ENCODE measurements at places on chromosomes 7 and 10.

DNA sequence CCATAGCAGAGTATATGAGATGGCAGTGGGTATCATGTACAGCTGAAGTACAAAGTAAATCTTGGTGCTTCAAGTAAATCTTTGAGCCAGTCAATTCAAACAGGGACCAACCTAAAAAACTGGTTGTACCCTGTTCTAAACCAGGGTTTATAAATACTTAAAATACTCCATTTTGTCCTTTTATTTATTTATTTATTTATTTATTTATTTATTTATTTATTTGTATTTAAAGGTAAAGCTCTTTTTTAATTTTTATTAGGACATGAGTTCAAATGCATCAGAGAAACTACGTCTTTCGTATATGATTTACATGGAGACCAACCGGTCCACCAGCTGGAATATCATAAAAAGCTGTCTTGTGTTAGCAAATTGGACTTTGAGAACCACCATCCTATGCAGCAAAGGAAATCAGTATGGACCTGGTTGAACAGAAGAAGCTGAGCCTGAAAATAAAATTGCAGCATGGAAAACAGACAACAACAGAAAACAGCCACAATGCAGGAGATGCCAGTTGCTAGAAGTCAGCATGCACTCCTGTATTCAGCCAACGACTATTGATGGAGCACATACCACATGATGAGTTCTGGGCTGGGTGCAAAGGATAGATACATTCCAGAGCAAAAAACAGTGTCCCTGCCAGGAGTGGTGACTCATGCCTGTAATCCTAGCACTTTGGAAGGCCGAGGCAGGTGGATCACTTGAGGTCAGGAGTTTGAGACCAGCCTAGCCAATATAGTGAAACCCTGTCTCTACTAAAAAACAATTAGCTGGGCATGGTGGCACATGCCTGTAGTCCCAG is 60.0 kb downstream of the PLXNA4 start:
- DNase-seq = no peak
- H3K27me3 ChIP-seq = no peaks in the 10 kb centered on the region
- H3K4me3 ChIP-seq = no peak overlapping the region
- no peaks in the 10 kb centered on the region for H3K36me3 ChIP-seq

DNA sequence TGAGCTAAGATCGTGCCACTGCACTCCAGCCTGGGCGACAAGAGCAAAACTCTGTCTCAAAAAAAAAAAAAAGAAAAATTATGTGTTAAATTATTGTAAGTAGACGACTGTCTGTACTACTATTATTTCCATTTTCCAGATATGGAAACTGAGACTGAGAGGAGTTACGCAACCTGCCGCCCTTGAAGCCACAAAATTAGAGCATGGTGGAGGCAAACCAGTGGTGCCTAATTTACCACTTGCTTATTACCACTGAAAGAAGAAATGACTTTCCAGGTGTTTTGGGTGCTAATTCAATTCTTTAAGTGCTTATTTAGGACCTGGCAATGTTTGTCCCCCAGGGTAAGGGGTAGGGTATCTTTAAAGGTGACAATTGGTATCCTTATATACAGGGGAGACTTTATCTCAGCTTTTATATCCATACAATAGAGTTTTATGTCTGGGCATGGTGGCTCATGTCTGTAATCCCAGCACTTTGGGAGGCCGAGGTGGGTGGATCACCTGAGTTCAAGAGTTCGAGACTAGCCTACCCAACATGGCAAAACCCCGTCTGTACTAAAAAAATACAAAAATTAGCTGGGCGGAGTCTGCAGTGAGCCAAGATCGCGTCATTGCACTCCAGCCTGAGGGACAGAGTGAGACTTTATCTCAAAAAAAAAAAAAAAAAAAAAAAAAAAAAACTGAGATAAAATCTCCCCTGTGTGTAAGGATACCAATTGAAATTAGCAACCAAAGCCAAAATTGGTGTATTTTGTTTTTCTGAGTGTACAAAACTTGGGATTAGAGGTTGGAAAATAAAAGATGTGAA is 16.6 kb upstream of the CAMK1D start:
- no peak for DNase-seq
- H3K4me3 ChIP-seq = no peak overlapping the region
- H3K4me1 ChIP-seq = peaks cover 15% of the 10 kb centered on the region
- peak overlapping the region; percentile 75 for H3K27ac ChIP-seq
- no peaks in the 10 kb centered on the region for H3K36me3 ChIP-seq

- peak within 1 kb of the TSS; percentile 87 for H3K27ac ChIP-seq
- H3K36me3 ChIP-seq = peaks cover 2% of the 10 kb centered on the region
- H3K4me3 ChIP-seq = peak within 1 kb of the TSS; percentile 59
- H3K27me3 ChIP-seq = no peaks in the 10 kb centered on the region
- DNase-seq = peak; percentile 93
These were observed at the start of gene TFR2 for GRCh38 chr7:100641463-100641859. Gene TFR2 (minus strand): TSS chr7:100641552. CDS start chr7:100641509, 43 bp downstream.

- no peaks in the 10 kb centered on the region for H3K4me1 ChIP-seq
- DNase-seq = no peak
- H3K27me3 ChIP-seq = peaks cover 2% of the 10 kb centered on the region
- H3K27ac ChIP-seq = no peak overlapping the region
- no peaks in the 10 kb centered on the region for H3K36me3 ChIP-seq
These were observed 58.1 kb downstream of the PAX2 start for GRCh38 chr10:100803492-100803891.

GRCh38 chr7:31851119-31851518 is 164.1 kb downstream of the PPP1R17 start:
- H3K4me1 ChIP-seq = no peaks in the 10 kb centered on the region
- H3K27me3 ChIP-seq = no peaks in the 10 kb centered on the region
- no peak overlapping the region for H3K4me3 ChIP-seq

- no peak for DNase-seq
- H3K27me3 ChIP-seq = no peaks in the 10 kb centered on the region
- H3K36me3 ChIP-seq = no peaks in the 10 kb centered on the region
- no peak overlapping the region for H3K4me3 ChIP-seq
- H3K4me1 ChIP-seq = peaks cover 2% of the 10 kb centered on the region
These were observed 57.3 kb downstream of the FAM53B start for GRCh38 chr10:124686707-124687376.

- no peaks in the 10 kb centered on the region for H3K27me3 ChIP-seq
- no peak for DNase-seq
- H3K27ac ChIP-seq = no peak overlapping the region
- H3K4me3 ChIP-seq = no peak overlapping the region
- H3K36me3 ChIP-seq = no peaks in the 10 kb centered on the region
- no peaks in the 10 kb centered on the region for H3K4me1 ChIP-seq
These were observed 64.0 kb upstream of the CACUL1 start for GRCh38 chr10:118818621-118819221.

DNA sequence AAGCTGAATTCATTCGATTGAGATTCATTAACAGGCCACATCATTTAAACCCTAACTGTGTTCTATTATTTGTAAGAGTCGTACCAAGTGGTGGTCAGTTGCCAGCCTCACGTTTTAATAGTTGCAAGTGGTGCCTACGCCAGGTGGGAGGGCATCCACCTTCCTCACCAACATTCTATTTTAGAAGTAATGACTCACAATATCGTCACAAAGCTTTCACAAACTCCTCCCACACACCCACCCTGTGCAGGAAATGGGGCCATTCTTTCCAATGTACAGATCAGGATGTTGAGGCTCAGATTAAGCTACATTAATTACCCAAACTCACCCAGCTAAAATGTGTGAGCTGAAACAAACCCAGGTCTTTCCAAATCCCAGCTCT is 77.3 kb upstream of the SAMD8 start:
- no peaks in the 10 kb centered on the region for H3K27me3 ChIP-seq
- H3K4me1 ChIP-seq = no peaks in the 10 kb centered on the region
- no peak overlapping the region for H3K27ac ChIP-seq

GRCh38 chr7:101985903-101986734 is 168.7 kb downstream of the CUX1 start:
- no peaks in the 10 kb centered on the region for H3K27me3 ChIP-seq
- no peak for DNase-seq
- no peak overlapping the region for H3K27ac ChIP-seq
- H3K4me3 ChIP-seq = no peak overlapping the region
- no peaks in the 10 kb centered on the region for H3K36me3 ChIP-seq

GRCh38 chr10:78528749-78529204 is 495.1 kb downstream of the RPS24 start:
- peaks cover 13% of the 10 kb centered on the region for H3K4me1 ChIP-seq
- H3K27ac ChIP-seq = no peak overlapping the region
- peaks cover 11% of the 10 kb centered on the region for H3K27me3 ChIP-seq
- no peak for DNase-seq

DNA sequence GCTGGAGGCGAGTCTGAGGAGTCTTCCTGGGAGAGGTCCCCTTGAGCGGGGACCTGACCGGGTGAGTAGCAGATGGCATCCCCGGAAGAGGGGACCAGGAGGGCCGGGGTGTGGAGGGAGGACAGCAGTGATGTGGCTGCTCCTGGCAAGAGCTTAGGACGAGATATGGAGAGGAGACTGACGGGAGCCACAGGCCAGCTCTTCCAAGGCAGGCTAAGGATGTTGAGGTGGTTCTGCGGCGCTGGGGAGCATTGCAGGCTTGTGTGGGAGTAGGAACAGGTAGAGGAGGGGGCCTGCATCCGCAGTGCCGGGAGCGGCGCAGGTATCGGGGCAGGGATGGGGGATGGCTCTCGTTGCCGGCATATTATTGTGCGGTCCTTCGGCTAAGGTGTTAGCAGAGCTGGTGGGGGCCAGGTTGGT is 76.7 kb upstream of the ANLN start:
- no peaks in the 10 kb centered on the region for H3K4me1 ChIP-seq
- no peaks in the 10 kb centered on the region for H3K27me3 ChIP-seq
- no peaks in the 10 kb centered on the region for H3K36me3 ChIP-seq
- H3K27ac ChIP-seq = no peak overlapping the region
- no peak overlapping the region for H3K4me3 ChIP-seq
- DNase-seq = no peak

DNA sequence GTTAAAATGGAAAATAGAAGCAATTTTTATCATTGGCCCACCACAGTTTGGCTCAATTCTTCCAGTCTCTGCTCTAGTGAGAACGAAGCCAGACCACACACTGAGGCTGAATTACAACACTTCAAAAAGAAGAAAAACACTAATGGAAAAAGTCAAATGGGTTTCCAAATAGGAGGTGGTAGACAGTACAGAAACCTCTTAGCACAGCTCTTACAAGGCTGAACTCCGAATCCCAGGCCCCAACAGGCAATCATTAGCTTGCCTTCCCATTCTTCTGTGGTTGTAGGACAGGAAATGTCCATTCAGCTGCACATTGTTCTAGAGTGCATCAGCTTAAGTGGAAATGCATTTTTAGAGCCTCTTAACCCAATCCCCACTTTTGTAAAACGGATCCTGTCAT is 115.1 kb upstream of the MEOX2 start:
- no peaks in the 10 kb centered on the region for H3K4me1 ChIP-seq
- no peak overlapping the region for H3K27ac ChIP-seq
- no peaks in the 10 kb centered on the region for H3K36me3 ChIP-seq
- no peak for DNase-seq
- H3K4me3 ChIP-seq = no peak overlapping the region

DNA sequence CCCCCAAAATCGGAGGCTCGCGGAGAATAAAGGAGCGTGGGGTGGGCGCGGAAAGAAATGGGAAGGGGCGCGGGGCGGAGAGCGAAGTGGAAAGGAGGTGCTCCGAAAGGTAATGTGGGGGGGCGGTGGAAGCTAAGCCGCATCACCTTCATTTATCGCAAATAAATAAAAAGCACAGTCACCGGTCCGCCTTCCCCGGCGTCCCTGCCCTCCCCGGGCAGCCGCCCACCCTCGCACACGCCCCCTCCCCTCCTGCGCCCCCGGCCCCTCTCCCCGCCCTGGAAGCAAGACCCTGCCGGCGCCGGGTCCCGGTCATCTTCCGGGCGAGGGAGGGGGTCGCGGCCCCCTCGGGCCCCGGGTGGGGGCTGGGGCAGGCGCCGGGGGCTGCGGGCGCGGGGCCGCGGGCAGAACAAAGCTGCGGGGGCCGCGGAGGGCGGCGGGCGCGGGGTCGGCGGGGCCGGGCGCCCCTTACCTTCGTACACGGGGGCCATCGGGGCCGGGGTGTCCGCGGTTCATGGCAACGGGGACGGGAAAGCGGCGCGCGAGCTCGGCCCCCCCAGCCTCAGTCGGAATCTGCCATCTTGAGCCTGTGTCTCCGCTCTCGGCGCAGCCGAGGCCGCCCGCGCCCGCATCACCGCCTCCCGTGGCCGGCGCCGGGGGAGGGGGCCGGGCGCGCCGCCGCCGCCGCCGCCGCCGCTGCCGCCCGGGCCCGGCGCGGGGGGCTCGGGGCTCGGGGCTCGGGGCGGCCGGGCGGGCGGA is 486 bp downstream of the HIPK2 start:
- H3K27me3 ChIP-seq = no peaks in the 10 kb centered on the region
- DNase-seq = no peak
- H3K27ac ChIP-seq = peak overlapping the region; percentile 95
- H3K36me3 ChIP-seq = no peaks in the 10 kb centered on the region
- H3K4me1 ChIP-seq = peaks cover 45% of the 10 kb centered on the region
- H3K4me3 ChIP-seq = peak overlapping the region; percentile 80

- H3K27ac ChIP-seq = peak overlapping the region; percentile 22
- no peaks in the 10 kb centered on the region for H3K27me3 ChIP-seq
- no peak for DNase-seq
- no peak overlapping the region for H3K4me3 ChIP-seq
- peaks cover 6% of the 10 kb centered on the region for H3K4me1 ChIP-seq
These were observed 1.6 kb downstream of the DNMBP start for GRCh38 chr10:100008142-100008522.

DNA sequence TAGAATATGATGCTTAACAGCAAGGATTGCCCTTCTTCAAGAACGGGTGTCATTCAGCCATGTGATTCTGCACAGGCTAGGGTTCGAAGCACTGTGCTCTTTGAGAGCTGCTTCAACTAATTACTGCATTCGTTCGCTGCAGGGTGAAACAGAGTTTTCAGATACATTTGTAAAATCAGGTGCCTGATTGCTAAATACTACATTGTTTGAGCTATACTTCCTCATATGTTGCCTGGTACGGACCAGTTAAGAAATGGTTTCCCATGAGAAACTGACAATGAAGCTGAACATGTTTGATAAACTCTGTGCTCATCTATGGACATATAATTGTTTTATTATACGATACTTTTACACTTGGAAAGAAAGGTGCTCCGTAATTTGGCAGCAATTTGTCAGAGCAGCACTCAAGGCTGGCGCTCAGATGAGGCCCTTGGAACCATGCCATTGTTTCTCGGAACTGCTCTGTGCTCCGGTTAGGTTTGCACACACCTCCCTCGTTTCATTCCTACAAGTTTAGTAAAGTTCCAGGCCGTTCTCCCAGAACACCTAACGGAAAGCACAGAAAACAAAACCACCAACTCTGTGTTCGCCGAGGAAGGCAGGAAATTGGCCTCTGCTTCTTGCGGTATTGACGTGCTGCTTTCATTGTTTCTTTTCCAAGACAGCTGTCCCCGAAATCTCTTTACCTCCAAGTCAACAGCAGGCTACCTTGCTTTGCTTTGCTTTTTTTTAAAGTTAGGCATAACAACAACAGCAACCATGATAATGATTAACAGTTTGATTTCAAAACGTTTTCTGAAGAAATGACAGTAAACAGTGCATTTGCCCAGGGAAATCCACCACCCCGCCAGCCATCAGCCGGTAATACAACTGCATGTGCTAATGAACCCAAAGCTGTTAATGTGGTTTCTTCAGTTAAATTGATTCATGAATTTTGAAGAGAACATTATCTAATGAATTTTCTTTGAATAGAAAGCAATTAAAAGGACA is 206.9 kb downstream of the EBF3 start:
- H3K27ac ChIP-seq = peak overlapping the region; percentile 90
- peak; percentile 34 for DNase-seq
- peak overlapping the region; percentile 11 for H3K4me3 ChIP-seq
- H3K36me3 ChIP-seq = no peaks in the 10 kb centered on the region
- peaks cover 58% of the 10 kb centered on the region for H3K4me1 ChIP-seq

Measured in liver (tissue), 10 donors.